ENCODE measurements at places on chromosomes 2 and 18.

DNA sequence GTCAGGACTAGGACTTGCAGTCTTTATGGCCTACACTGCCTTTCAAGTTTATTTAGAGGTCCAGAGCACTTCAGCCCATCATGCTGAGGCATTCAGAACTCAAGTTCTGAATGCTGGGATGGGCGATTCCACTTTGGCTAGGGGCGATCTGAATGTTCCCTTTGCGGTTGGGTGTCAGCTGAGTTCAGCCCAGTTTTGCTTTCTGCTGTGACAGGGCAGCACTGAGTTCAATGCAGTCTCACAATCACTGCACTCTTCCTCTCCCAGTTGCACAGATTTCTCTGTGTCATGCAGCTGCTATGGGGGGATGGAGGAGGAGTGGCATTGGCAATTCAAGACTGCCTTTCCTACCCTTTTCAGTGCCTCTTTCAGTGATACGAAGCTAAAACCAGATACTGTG is 1232.0 kb upstream of the FAM98A start:
- peak; percentile 41 for DNase-seq

GRCh38 chr2:213284105-213285090 is at the start of gene SPAG16:
TSS of gene SPAG16 (plus strand) at chr2:213284464.
- DNase-seq: peak; percentile 95

DNA sequence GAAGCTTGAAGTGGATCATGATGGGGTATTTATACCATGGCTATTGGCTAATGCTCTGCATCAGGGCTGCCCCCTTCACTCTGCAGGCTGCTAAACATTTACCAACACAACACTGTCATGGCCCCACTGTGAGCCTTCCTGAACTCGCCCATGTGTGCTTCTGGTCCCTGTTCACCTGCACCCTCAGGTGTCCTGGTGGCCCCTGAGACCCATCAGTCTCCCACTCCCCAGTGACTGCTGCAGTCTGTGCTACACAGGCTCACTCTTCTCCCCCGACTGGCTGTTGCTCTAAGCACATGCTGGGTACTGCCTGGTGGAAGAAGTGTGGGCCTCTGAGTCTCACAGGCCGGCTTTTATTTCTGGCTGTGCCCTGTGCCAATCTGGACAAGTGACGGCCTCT is 183.0 kb upstream of the HS6ST1 start:
- no peak for DNase-seq

DNA sequence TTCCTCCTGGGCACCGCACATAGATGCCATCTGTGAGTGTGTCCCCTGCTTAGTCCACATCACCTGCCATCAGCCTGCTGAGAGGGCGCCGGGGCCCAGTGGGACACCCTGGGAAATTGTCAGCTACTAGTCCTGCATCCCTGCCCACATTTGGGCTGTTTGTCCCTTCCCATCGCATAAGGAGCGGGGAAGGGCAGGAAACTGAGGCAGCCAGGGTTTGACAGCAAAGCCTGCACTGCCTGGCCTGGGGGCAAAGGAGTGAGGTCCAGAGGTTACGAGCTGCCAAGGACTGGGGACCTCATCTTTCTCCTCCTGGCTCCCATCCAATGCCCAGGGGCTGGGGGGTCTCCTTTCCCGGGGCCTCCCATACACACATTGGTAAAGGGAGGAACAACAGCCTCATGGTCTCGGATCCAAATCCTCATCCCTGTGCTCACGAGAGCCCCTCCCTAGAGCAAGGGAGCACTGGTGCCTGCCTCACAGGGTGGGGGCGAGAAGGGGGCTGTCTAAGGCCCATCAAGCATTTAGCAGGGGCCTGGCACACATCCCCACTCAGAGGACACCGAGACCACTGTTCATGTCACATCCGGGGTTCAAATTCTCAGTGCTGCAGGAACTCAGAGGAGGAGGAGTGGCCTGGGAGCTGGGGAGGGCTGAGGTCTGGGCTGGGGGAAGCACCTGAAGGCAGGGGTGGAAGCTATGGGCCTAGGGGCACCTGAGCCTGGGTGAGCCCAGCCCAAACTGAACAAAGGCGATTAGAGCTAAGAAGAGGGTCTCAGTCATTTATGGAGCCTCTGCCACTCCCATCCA is 113.8 kb downstream of the SMAD7 start:
- DNase-seq: no peak

DNA sequence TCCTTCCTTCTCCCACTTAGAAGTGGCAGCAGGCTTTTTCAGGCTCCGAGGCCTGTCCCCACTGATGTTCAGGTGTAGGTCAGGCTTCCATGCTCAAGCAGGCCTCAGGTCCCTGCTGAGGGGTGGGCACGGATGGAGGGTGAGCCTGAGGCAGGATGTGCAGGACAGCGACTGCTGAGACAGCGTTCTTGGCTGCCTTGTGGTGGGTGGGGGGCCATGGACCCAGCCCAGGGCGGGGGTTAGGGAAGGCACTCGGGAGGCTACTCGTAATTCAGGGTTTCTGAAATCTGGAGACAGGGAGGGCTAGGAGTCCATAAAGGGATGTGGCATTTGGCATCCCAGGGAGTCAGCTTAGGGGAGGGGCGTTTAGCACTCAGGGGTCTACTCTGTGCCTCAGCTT is 30.3 kb downstream of the COLEC11 start:
- DNase-seq: no peak

GRCh38 chr2:36270758-36271157 is 84.8 kb upstream of the CRIM1 start:
- no peak for DNase-seq

- no peak for DNase-seq
These were observed 612.1 kb downstream of the KCNJ3 start for GRCh38 chr2:155310589-155310988.

GRCh38 chr2:191749181-191749540 is 71.2 kb downstream of the NABP1 start:
- DNase-seq: no peak

DNA sequence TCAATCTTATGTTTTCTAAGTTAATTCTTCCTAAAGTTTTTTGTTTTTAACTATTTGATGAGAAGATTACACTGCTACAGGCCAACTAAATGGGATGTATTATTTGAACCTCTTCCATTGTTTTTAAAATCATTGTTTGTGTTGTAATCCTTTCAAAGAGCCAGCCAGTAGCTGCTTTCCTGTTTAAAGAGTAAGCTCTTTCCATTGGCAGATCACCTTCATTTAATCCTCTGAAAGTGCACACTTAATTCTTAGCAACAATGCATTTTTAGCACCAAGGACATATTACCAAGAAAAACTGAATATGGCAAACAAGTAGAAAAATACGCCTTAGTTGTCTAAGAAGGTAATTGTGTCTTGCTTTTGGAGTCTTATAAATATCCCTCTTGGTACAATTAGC is 54.0 kb downstream of the MEIS1 start:
- no peak for DNase-seq
